ENCODE measurements at places on chromosomes 7 and 10.
A peak's percentile ranks its signal among the peaks of the same experiment; 100 is the strongest.

- DNase-seq, result no peak
Observed at GRCh38 chr7:122312789-122313188, 8.2 kb upstream of the FEZF1 start.

DNA sequence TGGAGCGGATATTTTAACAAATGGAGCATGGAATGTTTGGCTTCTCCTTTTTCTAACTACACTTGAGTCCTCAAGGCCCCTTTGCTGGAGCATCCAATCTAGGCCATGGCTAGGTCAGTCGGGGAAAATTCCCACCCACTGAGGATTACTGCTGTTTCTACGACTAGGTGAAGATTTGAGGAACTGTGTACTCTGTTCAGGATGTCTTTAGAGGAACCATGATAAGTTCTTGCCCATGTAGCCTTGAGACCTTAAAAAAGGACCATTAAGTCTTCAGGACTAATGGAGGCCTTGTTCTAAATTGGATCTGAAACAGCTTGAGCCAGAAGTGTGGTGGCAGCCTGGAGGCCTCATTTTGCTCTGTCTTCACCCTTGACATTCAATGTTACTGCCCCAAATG is 6.2 kb downstream of the AGK start:
- no peak for DNase-seq

DNA sequence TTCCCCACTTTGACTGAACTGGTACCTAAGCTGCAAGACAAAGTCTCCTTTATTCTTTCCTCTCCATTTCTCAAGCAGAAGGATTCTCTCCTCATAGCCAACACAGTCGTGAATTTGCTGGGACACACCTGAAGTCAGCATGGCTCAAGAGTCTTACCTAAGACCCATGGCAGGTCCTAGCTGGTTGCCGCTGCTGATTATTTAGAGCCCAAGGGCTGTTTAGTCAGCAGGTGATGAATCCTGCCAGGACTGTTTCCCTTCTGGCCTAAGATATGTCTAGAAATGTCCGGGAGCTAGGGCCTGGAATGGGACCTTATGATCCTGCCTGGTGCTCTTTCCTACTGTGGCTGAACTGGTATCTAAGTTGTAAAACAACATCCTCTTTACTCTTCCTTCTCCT is 82.8 kb downstream of the AHCYL2 start:
- DNase-seq, result no peak

- no peak for DNase-seq
Observed at GRCh38 chr10:92692697-92693533, 3.2 kb downstream of the HHEX start.

DNA sequence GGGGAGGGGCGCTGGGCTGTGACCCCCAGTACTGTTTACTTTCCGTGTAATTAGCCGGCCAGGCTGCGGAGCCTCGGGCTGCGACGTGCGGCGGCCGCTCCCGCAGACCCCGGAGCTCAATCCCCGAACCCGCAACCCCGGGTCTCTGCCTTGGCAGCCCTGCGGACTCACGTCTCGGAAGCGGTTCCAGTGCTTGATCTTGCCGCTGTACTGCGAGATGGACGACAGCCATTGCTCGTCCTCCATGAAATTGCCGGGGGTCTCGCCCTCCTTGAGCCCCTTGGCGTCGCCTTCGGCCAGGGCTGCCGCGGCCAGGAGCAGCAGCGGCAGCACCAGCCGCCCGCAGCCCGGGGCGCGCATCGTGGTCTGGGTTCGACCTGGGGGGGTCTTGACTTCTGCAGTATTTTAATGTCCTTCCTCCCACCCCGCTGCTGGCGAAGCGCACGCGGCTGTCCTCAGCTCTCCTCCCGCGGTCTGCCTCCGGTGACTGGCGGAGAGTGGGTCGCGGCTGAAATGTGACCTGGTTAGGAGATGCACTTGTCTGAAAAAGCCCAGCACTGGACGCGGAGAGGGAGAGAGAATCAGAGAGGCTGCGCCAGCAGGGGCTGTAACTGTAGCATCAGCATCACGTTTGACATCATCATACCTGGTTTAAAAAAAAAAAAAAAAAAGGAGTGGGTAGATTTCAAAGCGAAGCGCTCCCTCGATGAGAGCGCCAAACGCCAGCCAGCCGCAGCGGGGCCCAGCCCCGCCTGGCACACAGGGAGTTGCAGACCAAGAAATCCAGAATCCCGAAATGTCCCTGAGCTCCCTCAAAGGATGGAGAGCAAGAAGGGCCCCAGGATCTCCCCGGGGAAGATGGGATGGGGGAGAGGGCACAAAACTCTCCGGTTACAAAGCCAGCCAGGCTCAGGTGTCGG is at the start of gene SPOCK2:
TSS of gene SPOCK2 (minus strand) at position 583 of the 920 bp plus-strand sequence. CDS start at position 360, 223 bp downstream.
- DNase-seq, result peak; percentile 45

DNA sequence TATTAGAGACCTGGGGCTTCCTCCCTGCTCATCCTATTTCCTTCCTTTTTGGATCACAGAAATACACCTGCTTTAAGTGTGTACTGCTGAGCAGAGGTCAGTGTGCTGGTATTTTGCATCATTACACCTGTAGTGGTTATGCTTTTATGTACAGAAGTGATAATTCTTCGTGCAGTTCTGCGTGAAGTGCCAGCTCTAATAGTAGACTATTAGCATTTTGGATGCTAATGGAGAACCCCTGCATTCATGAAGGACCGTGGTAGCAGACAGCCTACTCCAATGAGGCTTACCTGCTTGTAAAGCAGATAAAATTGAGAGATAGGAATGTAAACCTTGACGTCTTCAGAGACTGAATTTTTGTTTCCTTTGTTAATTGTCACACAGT is 114.3 kb downstream of the CDK14 start:
- no peak for DNase-seq

DNA sequence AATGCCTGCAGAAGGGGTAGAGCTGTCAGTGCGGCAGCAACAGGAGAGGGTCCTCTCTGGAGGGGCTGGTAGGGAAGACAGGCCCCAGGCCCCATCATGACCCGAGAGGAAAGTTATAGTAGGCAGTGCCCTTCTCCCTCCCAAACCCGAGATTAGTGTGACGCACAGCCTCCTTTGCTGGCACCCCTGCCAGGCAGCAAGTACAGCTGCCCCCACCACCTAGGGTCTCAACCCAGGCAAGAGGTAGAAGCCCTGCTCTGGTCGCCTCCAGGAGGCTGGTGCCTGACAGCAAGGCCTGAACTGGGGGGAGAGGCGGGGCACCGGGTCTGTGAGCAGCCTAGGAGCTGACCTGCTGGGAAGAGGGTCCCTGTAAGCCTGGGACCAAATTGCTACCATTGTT is 15.5 kb downstream of the LOXL4 start:
- DNase-seq, result no peak

DNA sequence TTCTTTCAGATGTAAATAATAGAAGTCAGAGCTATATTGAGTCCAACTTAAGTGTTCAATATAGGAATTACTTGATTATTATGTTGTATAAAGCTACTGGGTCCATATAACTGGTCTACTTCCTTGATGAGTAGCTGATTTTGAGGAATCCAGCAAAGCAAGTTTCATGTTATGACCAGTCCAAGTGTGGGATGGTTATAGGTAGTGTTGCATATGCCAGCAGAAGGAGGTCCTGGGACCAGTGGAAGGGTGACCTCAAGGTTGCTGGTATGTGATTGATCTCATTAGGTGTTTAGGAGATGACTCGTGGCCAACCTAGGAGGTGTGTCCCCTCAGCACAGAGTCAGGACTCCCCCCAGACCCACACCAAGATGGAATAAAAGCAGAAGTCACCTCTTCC is 551.5 kb downstream of the KCNMA1 start:
- no peak for DNase-seq

DNA sequence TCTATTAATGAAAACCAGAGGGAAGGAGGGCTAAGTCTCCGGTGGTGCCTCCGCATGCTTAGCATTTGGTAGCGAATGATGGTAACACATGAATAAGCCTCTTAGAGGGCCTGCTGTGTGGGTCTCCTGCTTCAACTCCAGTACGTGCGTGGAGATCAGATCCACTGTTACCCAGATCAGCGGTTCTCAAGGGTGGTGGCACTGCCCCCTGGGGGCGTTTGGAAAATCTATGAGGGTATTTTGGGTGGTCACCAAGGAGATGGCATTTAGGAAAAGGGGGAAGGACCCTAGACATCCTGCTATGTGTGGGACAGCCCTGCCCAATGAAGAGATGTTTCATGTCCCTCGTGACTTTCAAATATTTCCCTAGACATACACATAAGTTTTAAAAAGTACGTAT is 57.1 kb upstream of the TM9SF3 start:
- no peak for DNase-seq

Measured in cerebellar nuclear complex (tissue), 1 donor.